Cardiac septum (tissue), 1 donor: ENCODE measurements at places on chromosomes 4 and X. TPM values are rescaled to one million over a fixed set of nuclear protein-coding genes. Genes with fewer than 3 reads are reported as not detected.

The USP26 gene
- not detected for total RNA-seq

DNA sequence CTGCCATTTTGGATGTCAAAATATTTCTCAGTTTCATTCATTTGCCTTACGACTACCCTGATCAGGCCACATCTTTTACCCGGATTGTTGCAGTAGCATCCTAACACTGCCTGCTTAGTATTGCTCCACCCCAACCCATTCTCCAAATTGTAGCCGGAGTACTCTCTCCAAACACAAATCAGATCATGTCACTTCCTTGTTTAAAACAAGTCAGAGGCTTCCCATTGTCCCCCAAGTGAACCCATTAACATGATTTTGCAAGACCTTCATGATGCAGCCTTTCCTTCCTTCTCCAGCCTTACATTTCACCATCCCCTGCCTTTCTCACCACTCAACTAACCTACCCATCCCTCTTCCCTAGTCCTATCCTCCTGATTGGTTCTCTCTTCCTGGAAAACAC is 53.1 kb downstream of the FANCB start:
- DNase-seq: no peak

- DNase-seq: no peak
These were observed 19.4 kb downstream of the DRD5 start for GRCh38 chr4:9800848-9801247.

DNA sequence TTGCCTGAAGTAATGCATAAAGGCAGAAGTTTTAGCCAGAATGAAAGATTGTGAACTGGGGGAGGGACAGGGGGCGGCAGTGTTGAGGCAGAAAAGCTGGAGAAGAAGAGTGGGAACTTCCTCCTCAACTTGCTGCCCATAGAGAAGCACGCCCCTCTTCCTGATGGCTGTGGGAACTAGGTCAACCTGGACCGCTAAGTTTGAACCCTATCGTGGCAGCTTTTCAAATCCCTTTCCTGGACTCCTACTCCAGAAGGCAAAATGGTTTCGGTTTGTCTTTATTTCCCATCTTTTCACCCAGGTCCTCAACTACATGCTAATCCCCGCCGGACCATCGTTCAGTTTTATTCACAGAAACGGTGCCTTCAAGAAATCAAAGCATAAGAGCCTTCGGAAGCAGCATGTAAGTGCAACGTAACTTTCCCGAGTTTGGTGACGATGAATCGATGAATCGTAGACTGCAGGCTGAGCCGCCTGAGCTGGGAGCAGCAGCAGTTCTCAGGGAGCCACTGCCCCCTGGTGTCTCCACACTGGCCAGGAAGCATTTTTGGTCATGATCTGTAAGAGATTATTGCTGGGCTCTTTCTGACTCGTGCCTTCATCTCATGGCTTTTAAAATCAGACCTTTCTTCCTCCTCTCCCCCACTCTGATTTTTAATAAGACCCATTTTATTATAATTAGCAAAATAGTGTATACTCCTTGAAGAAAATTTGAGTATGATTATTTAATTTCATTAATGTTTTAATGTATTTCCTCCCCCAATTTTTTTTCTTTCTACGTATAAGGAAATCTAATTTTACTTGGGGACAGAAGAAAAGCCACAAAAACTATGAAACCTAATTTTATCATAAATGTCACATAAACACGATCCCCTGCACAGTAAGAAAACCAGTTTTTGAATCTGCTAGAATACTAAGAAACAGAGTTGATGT is 21.4 kb downstream of the SPINK2 start:
- DNase-seq: peak; percentile 86
